Frontal cortex (tissue), 4 donors: ENCODE measurements at places on chromosomes 4 and X. TPM values are rescaled to one million over a fixed set of nuclear protein-coding genes. Genes with fewer than 3 reads are reported as not detected.

POLN gene
- 8.6 TPM for total RNA-seq

DNA sequence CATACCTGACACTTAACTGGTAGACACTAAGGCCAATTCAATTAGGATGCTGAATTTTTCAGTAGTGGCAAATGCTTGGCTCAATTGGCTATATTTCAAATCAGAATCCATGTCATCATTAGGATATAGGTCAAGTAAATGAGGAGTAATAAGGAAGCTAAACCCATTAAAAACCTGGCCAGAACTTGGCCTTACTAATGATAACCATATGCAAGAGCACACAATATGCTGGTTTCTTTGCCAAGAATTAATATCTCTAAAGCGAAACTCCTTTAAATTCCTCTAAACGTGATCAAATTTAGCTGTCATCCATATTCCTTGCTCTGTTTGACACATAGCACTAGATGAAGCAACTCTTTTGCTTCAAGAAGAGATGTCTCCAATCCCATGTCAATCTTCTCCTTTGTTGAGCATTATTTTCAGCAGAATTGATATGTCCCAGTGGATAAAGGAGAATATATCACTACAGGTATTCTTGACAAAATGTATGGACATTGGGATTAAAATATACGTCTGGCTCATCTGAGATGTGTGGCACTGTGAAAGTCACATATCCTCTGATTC is 206.1 kb upstream of the ANKRD50 start:
- no peak for DNase-seq

RAB40AL gene
- total RNA-seq = 0.82 TPM

DNA sequence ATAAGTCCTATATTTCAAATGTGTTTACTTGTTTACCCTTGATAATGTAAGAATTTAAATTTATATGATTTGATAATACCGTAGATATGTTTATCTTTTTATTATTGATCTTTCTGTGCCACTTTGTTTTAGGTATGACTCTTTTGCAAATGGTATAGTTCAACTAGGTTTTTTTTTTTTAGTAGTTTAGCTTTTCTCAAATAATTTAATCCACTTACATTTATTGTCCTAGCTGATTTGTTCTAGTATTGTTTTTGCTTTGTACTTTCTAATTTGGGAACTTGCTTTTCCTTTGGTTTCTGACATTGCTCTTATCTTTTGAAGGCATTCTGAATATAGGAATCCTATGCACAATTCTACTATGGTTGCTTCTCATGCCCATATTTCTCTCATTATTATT is 98.9 kb upstream of the NAP1L5 start:
- no peak for DNase-seq

GRCh38 chr4:170015285-170015684 is 10.9 kb downstream of the MFAP3L start:
- no peak for DNase-seq

DNA sequence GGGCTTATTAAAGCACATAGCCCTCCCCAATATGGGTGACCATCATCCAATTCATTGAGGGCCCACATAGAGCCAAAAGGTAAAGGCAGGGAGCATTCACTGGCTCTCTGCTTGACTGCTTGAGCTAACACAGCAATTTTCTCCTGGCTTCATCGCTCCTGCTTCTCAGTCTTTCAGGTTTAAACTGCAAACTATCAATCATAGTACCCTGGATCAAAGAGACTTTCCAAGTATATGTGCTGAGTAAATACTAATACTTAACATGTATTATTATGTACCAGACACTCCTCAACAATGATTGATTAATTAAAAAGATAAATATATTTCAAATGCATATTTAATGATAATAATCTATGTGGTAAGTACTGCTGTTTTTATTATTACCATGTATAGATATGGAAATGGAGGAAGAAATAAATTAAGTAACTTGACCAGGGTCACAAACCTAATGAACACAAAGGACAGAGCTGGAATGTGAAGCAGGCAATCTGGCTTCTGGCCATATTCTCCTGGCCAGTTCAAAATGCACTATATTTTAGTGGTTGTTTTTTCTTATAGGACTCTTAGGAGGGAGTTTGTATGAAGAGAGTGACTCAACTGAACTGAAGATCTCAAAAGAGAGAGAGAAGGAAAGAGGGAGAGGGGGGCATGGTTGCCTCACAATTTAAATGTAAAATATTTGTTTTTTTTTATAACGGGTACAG is 1197.3 kb downstream of the TECRL start:
- no peak for DNase-seq

DNA sequence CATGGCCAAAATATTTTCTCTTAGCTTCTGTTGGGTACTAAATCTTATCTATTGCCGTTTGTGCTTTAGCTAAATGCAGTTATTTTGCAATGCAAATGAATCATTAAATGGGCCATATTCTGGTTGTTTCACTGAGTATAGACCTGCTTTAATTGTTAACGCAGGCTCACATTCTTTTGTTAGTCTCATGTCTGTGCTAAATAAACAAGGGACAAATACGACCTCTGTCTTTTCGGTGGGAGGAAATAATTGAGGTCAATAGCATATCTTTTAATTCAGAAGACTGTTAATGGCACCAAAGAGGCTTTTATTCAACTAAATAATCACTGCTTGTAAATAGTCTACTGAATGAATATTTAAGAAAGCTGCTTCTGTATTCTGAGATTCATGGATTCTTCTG is 76.9 kb downstream of the DIAPH2 start:
- no peak for DNase-seq
